Globus pallidus (tissue), 1 donor: ENCODE measurements at places on chromosomes 1 and 21.

- no peak for DNase-seq
Measured at GRCh38 chr1:78284354-78284753, 206.4 kb upstream of the PTGFR start.

GRCh38 chr1:64042331-64043100, 160.9 kb upstream of the UBE2U start:
- peak; percentile 59 for DNase-seq

DNA sequence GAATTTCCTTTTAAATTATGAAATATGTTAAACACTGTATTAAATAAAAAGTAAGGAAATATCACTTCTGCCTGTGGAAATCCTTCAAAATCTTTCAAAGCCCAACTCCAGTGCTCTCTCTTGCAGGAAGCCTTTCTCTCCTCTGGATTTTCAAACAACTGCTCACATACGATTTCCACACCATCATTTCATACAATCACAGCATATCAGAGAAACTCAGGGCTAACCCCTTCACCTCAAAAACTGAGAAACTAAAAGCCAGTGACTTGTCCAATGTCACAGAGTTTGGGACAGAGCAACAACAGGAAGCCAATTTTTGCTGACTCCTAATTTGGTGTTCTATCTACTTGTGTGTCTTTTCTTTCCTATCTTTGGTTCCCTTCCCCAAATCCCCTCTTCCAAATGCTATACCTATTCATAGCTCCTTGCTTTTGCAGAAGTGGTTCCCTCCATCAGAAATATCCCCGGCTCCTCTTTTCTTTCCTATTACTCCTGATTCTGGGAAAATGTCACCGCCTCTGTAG, 12.4 kb upstream of the TAL1 start:
- no peak for DNase-seq

DNA sequence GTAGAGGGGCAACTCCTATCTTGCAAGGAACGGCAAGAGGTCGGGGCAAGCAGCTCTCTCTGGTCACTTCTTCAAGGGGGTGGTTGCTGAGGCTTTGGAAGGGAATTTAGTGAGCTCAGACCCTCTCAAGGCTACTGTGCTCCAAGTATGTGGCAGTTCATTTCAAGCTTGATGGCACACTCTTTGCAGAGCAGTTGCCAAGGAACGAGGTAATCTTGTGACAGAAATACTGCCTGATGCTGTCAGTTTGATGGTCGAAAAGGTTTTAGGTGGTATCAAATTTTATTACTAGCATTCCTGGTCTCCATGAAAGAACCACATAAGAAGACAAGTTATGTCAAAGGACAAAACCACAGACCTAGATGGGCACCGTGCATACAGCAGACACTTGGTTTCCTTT, 13.1 kb downstream of the CFAP298 start:
- DNase-seq = no peak

- DNase-seq = no peak
Measured at GRCh38 chr1:201720522-201720844, 108.5 kb upstream of the IPO9 start.
